ENCODE measurements at places on chromosomes 13 and 19.

GRCh38 chr19:45446295-45446694, 21.5 kb upstream of the FOSB start:
- no peak for DNase-seq

- no peak for DNase-seq
Measured at GRCh38 chr19:2308114-2308556, at the start of gene LINGO3. TSS of gene LINGO3 (minus strand) at chr19:2308154. CDS start at chr19:2291776, 16,378 bp downstream.

GRCh38 chr19:3599776-3600187, 6.9 kb downstream of the TBXA2R start:
- no peak for DNase-seq

GRCh38 chr19:3192684-3193083, 7.0 kb downstream of the NCLN start:
- no peak for DNase-seq

- peak; percentile 39 for DNase-seq
Measured at GRCh38 chr13:22017226-22017625, 346.4 kb downstream of the FGF9 start.

- no peak for DNase-seq
Measured at GRCh38 chr13:39540929-39541605, 61.9 kb downstream of the LHFPL6 start.

Data from GDM1 (cell line).